HEK293T (cell line): ENCODE measurements at places on chromosomes 1 and 21.
A peak's percentile ranks its signal among the peaks of the same experiment; 100 is the strongest.

DNA sequence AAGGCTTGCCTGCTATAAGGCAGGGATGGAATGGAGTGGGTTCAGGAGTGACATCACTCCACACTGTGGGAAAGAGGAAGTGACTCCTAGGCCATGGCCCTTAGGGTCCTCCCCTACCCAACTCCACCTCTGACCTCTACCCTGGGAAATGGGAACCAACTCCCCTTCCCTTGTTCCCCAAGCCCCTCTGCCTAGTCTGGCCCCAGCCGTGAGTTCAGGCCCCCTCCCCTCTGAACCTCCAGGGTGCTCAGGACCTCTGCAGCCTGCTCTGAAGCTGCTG, 3.8 kb upstream of the GUCA2A start:
- no peak for DNase-seq

- no peak for DNase-seq
Observed at GRCh38 chr1:15332952-15333715, 76.6 kb upstream of the EFHD2 start.

DNA sequence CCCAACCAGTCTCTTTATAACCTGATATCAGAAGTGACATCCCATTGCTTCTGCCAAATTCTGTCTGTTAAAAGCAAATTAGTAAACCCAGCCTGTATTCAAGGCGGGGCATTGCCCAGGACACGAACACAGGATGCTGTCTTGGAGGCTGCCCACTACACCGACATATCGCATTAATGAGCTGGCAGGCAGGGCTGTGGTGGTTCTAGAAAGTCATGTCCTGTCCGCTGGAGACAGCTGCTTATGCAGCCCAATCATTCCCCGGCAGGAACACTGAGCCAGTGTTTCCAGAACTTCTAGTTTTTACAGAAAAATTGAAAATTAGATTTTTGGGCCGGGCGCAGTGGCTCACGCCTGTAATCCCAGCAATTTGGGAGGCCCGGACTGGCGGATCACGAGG, 19.3 kb downstream of the C1orf167 start:
- no peak for DNase-seq

DNA sequence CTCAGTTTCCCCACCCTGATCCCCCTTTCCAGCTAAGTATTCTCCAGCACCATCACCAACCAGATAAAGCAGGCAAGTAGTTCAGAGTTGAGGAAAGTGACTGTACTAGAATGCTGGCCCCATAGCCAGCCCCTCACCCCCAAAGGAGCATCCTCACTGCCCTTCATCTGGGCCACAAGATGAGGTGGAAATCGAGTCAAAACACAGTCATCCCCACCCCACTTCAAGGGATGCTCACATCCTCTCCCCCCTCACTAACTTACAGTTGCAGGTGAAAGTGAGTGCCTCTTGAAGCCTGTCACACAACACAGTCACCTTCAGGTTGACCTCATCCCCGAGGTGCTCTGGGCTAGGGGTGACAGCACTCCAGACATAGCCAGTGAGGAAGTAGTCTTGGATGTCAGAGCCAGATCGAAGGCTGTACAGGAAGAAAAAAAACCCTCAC, 30.4 kb downstream of the PIK3C2B start:
- DNase-seq = no peak

- DNase-seq = peak; percentile 87
Observed at GRCh38 chr1:98661544-98662355, at the start of gene SNX7. Gene SNX7 (plus strand): TSS chr1:98661721. CDS start chr1:98661732, 11 bp downstream.

DNA sequence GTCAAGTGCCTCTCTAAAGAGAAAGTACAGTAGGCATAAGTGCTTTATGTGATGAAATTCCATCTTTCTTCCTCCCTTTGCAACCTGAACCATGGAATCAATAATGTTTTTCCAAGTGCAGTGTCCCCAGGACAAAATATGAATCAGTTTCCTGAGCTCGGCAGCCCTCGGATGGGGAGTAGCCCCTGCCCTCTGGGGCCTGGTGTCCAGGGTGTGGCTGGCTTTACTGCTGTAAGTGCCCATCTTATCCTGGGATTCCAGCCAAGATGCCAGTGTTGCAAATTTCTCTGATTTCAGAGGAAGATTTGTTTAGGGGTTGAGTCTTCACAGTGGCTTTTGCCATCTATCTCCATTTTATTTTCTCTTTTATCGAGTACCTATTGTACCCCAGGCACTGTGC, 40.5 kb upstream of the SRP9 start:
- no peak for DNase-seq

- DNase-seq = no peak
Observed at GRCh38 chr1:170377440-170377839, 154.5 kb upstream of the GORAB start.

DNA sequence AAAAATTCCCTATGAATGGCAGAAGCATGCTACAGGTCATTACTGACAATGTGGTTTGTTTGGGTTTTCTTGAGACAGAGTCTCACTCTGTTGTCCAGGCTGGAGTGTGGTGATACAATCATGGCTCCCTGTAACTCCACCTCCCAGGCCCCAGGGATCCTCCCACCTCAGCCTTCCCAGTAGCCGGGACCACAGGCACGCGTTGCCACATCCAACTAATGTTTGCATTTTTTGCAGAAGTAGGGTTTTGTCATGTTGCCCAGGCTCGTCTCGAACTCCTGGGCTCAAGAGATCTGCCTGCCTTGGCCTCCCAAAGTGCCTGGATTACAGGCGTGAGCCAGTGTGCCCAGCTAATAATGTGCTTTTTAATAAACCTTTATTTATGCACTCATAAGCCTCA, 259.1 kb downstream of the NFIA start:
- DNase-seq = no peak

- DNase-seq = no peak
Observed at GRCh38 chr1:44808938-44809917, 905 bp downstream of the BTBD19 start.
